Heart right ventricle (tissue), 16 donors: ENCODE measurements at places on chromosomes 6 and 20. TPM values are rescaled to one million over a fixed set of nuclear protein-coding genes. Genes with fewer than 3 reads are reported as not detected.

The DLL1 gene
- 16.2 TPM for total RNA-seq

The SLC35D3 gene
- total RNA-seq = not detected

GRCh38 chr6:77502981-77503380 lies 39.7 kb upstream of the HTR1B start:
- no peak overlapping the region for H3K4me3 ChIP-seq
- no peaks in the 10 kb centered on the region for H3K4me1 ChIP-seq
- no peak for DNase-seq
- no peaks in the 10 kb centered on the region for H3K27me3 ChIP-seq
- H3K36me3 ChIP-seq = no peaks in the 10 kb centered on the region

DNA sequence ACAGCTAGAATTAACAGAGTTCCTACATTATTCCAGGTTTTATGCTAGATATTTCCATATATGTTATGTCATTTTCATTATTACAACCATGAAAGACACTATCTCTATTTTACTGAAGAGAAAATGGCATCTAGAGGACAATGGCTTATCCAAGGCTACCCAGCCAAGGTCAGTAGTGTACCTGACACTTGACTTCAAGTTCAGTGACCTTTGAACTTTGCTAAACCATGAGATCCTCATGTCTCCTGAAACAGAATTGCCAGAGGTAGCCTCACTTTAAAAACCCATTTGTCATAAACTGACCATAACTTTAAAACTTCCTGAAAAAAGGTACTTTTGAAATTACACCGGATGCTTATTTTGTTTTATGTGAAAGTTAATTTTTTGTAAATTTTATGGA lies 14.4 kb downstream of the NAPB start:
- no peak overlapping the region for H3K27ac ChIP-seq
- DNase-seq = no peak
- H3K27me3 ChIP-seq = no peaks in the 10 kb centered on the region
- peaks cover 24% of the 10 kb centered on the region for H3K4me1 ChIP-seq
- H3K4me3 ChIP-seq = no peak overlapping the region
- no peaks in the 10 kb centered on the region for H3K36me3 ChIP-seq
